ENCODE measurements at places on chromosomes 11 and 22. TPM values are rescaled to one million over a fixed set of nuclear protein-coding genes. Genes with fewer than 3 reads are reported as not detected.

DNA sequence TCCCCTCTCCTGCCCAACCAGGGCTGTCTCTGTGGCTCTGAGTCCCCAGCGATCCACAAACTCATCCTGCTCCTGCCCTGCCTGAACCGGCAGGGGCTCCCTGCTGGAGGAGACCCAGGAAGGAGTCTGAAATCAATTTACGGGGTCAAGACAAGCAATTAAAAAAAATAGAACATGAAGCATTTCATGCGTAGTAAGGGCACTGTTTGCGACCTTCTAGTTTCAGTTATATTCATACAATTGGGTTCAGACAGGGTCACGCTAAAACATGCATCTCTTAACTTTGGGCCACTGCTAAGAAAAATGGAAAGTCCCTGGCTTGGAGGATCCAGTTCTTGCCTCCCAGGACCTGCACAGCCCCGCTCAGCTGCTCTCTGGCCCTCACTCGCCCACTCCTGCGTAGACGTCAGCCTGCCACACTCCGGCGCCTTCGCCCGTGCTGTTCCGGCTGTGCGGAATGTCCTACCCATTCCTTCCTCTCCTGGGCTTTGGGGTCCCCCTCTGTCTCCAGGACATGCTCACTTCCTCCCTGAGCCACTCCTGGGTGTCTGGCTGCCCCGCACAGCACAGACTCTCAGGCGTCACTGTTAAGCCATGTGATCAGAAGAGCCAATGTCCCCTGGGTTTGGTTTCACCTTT, 12.8 kb downstream of the NFAM1 start:
- H3K4me1 ChIP-seq, result no peaks in the 10 kb centered on the region
- no peaks in the 10 kb centered on the region for H3K36me3 ChIP-seq
- H3K4me3 ChIP-seq, result no peak overlapping the region
- DNase-seq, result no peak

FXYD2 gene
- total RNA-seq, result not detected

- H3K27me3 ChIP-seq, result peaks cover 14% of the 10 kb centered on the region
- no peak for DNase-seq
- no peaks in the 10 kb centered on the region for H3K36me3 ChIP-seq
- no peak overlapping the region for H3K4me3 ChIP-seq
- no peaks in the 10 kb centered on the region for H3K4me1 ChIP-seq
- no peak overlapping the region for H3K27ac ChIP-seq
These were observed 39.2 kb upstream of the LRRC32 start for GRCh38 chr11:76709756-76710155.

F2 gene
- total RNA-seq, result 0.19 TPM

SIPA1 gene
- total RNA-seq, result 31.2 TPM

STK33 gene
- total RNA-seq, result 0.65 TPM

TSPAN32 gene
- total RNA-seq, result 0.76 TPM

MYOD1 gene
- not detected for total RNA-seq

DNA sequence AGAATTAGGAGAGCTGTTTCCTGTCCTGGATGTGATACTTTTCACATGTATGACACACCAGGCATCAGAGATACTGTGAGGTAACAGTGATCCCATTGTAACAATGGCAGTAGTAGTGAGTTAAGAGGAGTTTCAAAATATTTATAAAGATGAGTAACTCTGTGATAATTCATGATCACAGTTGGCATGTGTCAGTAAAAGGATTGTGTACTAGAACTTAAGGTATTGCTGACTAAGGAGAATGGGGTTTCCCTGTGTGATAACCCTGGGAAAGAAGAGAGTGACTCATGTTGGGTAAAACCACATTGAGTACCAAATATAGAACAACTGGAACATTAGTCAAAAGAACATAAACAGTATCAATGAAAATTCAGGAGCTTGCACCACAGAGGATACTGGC, 22.9 kb upstream of the SLC5A1 start:
- no peaks in the 10 kb centered on the region for H3K36me3 ChIP-seq
- no peak overlapping the region for H3K4me3 ChIP-seq
- no peak for DNase-seq
- no peak overlapping the region for H3K27ac ChIP-seq
- H3K4me1 ChIP-seq, result no peaks in the 10 kb centered on the region

- peaks cover 21% of the 10 kb centered on the region for H3K4me1 ChIP-seq
- no peaks in the 10 kb centered on the region for H3K27me3 ChIP-seq
- no peaks in the 10 kb centered on the region for H3K36me3 ChIP-seq
- no peak overlapping the region for H3K4me3 ChIP-seq
- peak; percentile 68 for DNase-seq
These were observed 454.4 kb downstream of the BRD1 start for GRCh38 chr22:49373289-49373666.

RASGRP2 gene
- total RNA-seq, result 11.2 TPM

CD3E gene
- total RNA-seq, result not detected

GRCh38 chr11:6544921-6545850, 48.1 kb downstream of the DNHD1 start:
- no peaks in the 10 kb centered on the region for H3K27me3 ChIP-seq
- H3K27ac ChIP-seq, result no peak overlapping the region
- peaks cover 5% of the 10 kb centered on the region for H3K36me3 ChIP-seq
- H3K4me1 ChIP-seq, result no peaks in the 10 kb centered on the region
- DNase-seq, result no peak

DNA sequence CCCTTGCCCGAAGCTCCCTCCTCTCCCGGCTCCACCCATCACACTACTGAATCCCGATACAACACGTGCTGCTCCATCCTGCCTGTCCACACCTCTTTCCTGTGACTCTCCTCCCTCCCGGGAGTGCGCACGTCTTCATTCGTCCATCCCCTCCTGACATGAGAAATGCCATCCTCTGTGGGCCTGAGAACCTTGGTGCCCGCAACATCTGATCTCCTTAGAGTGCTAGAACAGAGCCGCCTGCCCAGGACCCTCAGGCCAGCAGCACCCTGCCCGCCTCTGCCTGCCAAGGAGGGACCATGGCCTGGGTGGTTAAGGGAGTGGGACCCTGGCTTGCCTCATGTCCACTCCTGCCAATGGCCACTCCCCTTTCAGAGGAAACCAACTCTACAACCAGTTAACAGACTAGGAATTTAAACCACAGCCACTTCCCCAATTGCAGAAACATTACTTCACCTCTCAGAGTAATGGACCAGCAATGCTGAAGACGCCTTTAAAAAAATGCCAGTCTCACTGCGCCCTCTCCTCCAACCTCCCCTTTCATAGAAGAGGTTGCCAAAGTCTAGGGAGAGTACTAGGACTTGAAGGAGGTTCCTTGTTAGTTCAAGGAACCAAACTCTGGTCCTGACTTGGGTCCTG, 466.3 kb downstream of the OPCML start:
- no peak for DNase-seq
- no peak overlapping the region for H3K4me3 ChIP-seq
- peaks cover 7% of the 10 kb centered on the region for H3K27me3 ChIP-seq
- peaks cover 10% of the 10 kb centered on the region for H3K4me1 ChIP-seq
- no peak overlapping the region for H3K27ac ChIP-seq

DNA sequence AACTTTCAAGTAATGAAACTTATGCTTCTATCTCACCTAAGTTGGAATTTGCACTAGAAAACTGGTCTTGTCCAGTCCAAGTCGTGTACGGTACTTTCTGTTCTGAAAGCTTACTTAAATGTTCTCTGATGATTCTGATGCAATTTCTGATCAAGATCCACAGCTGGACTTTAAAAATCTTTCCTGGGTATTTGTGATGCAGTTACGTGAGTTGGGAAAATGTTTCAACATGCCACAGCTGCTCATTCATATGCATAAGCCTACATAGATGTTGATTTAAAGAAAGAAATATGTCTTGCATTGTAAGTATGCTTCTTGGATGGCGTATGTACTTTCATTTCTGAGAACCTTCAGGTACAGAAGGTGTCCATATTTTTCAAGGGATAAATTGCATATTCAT, 493.7 kb upstream of the CCDC90B start:
- DNase-seq, result no peak
- H3K4me1 ChIP-seq, result no peaks in the 10 kb centered on the region
- peaks cover 19% of the 10 kb centered on the region for H3K27me3 ChIP-seq
- H3K36me3 ChIP-seq, result no peaks in the 10 kb centered on the region
- H3K27ac ChIP-seq, result no peak overlapping the region

DNA sequence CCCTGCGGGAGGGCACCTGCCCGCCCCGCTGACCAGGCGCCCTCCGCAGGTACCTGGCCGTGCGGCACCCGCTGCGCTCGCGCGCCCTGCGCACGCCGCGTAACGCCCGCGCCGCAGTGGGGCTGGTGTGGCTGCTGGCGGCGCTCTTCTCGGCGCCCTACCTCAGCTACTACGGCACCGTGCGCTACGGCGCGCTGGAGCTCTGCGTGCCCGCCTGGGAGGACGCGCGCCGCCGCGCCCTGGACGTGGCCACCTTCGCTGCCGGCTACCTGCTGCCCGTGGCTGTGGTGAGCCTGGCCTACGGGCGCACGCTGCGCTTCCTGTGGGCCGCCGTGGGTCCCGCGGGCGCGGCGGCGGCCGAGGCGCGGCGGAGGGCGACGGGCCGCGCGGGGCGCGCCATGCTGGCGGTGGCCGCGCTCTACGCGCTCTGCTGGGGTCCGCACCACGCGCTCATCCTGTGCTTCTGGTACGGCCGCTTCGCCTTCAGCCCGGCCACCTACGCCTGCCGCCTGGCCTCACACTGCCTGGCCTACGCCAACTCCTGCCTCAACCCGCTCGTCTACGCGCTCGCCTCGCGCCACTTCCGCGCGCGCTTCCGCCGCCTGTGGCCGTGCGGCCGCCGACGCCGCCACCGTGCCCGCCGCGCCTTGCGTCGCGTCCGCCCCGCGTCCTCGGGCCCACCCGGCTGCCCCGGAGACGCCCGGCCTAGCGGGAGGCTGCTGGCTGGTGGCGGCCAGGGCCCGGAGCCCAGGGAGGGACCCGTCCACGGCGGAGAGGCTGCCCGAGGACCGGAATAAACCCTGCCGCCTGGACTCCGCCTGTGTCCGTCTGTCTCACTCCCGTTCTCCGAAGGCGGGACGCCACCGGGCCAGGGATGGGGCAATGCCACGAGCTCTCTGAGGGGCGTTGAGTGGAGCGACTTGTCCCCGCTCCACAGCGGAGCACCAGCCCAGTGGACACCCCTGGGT, 1.8 kb downstream of the GALR3 start:
- peaks cover 6% of the 10 kb centered on the region for H3K27me3 ChIP-seq
- no peak for DNase-seq
- H3K4me3 ChIP-seq, result peak overlapping the region; percentile 61

GRCh38 chr11:65852508-65853245, 5.3 kb downstream of the CFL1 start:
- no peaks in the 10 kb centered on the region for H3K27me3 ChIP-seq
- DNase-seq, result peak; percentile 85
- H3K4me3 ChIP-seq, result no peak overlapping the region
- peaks cover 49% of the 10 kb centered on the region for H3K36me3 ChIP-seq

UBQLN3 gene
- total RNA-seq, result not detected

MPZL2 gene
- total RNA-seq, result not detected

DNA sequence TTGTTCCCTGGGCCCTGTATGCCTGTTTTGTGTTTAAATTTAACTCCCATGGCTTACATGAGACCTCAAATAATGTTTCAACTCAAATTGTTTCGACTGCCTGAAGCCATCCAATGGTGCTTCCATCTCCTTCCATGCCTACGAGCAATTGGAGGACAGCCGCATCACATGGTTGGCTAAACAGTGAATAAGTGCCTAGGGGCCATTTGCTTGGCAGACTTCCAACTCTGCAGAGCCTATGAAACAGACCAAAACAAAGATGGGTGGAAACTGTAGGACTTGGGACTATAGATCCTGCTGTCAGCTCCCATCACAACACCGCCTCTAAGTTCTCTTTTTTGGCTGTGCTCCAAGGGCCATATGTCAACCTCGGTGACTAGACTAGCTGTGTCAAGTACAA, 84.1 kb downstream of the PARVA start:
- no peak overlapping the region for H3K27ac ChIP-seq
- peaks cover 52% of the 10 kb centered on the region for H3K4me1 ChIP-seq
- H3K4me3 ChIP-seq, result no peak overlapping the region

TECTA gene
- 1.3 TPM for total RNA-seq

- H3K27ac ChIP-seq, result no peak overlapping the region
- H3K27me3 ChIP-seq, result peaks cover 7% of the 10 kb centered on the region
- no peaks in the 10 kb centered on the region for H3K36me3 ChIP-seq
- no peak for DNase-seq
- H3K4me3 ChIP-seq, result no peak overlapping the region
These were observed 29.6 kb downstream of the DHCR7 start for GRCh38 chr11:71418643-71419042.

DNA sequence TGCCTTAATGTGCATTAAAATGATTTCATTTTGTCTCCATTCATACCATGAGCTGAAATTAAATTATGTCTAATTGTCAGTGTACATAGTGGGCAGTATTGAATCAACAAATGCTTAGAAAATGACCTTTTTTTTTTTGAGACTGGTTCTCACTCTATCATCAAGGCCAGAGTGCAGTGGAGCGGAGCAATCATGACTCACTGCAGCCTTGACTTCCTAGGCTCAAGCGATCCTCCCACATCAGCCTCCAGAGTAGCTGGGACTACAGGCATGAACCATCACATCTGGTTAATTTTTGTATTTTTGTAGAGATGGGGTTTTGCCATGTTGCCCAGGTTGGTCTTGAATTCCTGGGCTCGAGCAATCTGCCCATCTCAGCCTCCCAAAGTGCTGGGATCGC, 117.0 kb upstream of the BLID start:
- H3K4me1 ChIP-seq, result peaks cover 11% of the 10 kb centered on the region
- no peak overlapping the region for H3K4me3 ChIP-seq
- H3K36me3 ChIP-seq, result no peaks in the 10 kb centered on the region
- DNase-seq, result no peak
- H3K27ac ChIP-seq, result no peak overlapping the region
- H3K27me3 ChIP-seq, result peaks cover 3% of the 10 kb centered on the region

DNA sequence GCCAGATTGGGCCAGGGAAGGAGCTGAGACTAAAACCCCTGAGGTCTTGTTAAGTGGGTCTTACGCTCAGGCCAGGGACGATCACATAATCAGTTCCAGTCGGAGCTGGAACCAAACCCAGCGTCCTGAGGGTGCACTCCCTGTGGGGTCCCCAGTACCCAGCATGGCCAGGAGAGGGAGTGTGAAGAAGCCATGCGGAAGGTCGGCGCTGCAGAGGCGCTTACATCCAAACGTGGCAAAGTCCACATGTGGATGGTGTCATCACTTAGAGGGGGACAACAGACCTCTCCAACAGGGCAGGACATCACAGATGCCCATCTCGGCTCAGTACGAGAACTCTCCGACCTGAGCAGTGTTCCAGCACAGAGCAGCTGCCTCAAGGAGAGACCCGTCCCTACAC, 8.3 kb downstream of the ATP5MGL start:
- H3K27ac ChIP-seq, result peak overlapping the region; percentile 54
- DNase-seq, result no peak
- H3K4me1 ChIP-seq, result peaks cover 27% of the 10 kb centered on the region
- no peaks in the 10 kb centered on the region for H3K27me3 ChIP-seq

LRRC75B gene
- 10.3 TPM for total RNA-seq

All from osteocyte (in vitro differentiated cells).